ENCODE measurements at places on chromosomes 11 and 22.

DNA sequence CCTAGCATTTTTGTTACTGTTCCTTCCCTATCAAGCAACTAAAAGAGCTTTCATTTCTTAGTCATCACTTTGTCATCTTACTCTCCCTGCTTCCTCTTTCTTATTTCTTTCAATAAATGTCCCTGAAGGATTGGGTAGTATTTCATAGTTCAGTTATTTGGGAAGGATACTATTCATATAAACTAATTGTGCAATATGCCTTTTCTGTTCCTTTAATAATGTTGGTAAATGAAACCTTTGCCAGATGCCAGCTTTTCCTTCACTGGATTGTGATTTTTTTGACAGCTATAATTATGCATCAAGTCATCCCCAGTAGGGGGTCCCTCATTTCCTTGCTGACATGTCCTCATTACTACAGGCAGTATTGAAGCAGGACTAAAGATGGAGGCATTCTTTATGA is 101.7 kb downstream of the ATM start:
- DNase-seq, result no peak

DNA sequence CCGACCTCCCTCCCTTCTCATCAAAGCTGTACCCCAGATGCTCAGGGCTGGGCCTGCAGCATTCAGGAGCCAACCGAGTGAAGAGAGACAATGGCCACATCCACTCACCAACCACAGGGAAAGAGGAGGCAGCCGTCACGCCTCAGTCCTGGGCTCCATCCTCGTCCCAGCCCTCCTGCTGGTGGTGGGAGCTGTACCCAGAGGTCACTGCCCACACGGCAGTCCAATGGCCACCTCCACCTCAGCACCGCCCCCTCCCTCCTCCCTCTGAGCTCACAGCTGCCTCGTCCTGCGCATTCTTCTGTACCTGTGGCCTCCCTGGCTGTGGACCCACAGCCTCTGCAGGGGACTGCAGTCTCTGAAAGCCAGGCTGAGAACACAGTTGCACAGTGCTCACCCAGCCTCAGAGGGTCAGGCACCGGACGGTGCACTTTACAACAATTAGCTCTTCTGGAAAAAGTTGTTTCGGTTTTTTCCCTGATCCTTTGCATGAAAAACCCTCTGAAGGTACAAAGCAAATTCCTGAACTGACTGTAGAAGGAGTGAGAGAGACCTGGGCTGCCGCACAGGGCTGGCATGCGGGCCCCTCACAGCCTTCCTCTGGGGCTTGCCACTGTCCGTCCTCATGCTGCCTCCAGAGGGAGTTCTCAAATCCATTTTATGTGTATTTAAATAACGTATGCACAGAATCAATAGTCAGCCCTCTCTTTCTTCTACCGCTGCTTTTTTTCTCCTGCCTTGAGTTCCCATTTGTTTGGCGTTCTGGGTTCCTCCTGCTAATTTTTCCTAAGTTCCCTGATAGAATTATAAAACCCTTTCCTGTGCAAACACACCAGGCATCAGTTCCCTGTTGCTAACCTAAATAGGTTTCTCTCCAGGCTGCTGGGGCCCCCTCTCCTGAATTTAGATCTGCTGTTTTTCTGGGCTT is 52.7 kb downstream of the PHF21B start:
- DNase-seq, result no peak

GRCh38 chr22:11066458-11067285 is 4461.3 kb upstream of the OR11H1 start:
- no peak for DNase-seq

- peak; percentile 45 for DNase-seq
Measured at GRCh38 chr22:37601540-37602442, 6.8 kb upstream of the GGA1 start.

DNA sequence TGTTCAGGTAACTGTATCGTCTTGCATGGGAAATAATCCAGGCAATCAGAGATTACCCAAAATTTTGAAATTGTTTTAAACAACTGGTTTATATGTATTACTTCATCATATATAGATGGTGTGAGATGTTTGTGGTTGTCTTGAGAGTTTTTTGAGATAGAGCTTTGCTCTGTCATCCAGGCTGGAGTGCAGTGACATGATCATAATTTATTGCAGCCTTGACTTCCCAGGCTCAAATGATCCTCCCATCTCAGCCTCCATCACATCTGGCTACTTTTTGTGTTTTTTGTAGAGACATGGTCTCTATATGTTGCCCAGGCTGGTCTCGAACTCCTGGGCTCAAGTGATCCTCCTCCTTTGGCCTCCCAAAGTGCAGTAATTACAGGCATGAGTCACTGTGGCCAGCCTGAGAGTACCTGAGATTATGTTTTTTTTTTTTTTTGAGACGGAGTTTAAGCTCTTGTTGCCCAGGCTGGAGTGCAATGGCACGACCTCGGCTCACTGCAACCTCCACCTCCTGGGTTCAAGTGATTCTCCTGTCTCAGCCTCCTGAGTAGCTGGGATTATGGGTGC is 11.5 kb downstream of the CTNND1 start:
- no peak for DNase-seq

DNA sequence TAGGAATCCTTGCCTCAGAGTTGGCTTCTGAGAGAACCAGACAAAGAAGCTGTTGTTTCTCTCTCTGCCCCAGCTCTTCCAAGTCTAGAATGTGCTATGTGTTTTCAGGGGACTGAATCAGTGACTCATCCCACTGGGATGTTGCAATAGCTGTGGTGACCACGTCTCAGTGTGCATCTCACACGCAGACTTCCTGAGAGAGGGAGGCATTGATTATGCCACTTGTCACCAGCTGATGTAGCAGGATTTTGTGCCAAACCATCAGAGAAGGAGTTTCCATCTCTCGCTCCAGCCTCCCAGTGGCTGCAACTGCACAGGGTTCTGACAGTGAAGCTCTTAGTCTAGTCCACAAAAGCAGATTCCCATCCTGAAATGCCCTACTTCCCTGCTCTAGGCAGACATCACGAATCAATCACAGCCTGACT is 455.8 kb downstream of the MIAT start:
- DNase-seq, result no peak

GRCh38 chr11:14454861-14455632 is 44.6 kb downstream of the COPB1 start:
- no peak for DNase-seq

- no peak for DNase-seq
Measured at GRCh38 chr11:16605389-16605893, 133.0 kb upstream of the C11orf58 start.

- no peak for DNase-seq
Measured at GRCh38 chr22:27833803-27834202, 32.2 kb upstream of the MN1 start.
